NCI-H2081 treated with DMSO at 0.1 percent for 48 hours (cell line): ENCODE measurements at places on chromosomes 2 and 18.

- peak; percentile 15 for DNase-seq
These were observed 18.3 kb upstream of the ARHGAP15 start for GRCh38 chr2:143110758-143111428.

- DNase-seq: no peak
These were observed 374.7 kb downstream of the LNPK start for GRCh38 chr2:175627405-175627804.

DNA sequence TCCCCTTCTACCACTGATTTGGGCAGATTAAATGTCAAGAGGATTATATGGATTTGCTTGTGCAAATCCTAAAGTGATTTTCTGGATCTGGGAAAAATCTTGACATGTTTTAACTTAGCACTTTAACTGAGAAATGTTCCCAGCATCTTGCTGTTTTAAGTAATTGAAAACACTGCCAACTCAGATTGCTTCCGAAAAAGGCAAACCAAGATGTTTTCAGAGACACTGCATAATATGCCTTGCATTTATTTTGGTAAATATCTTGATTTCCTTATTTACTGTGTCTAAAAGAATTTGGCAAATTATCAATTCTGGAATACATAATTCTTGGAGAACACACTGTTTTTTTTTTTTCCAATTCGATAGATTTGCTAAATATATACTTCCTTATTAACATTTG lies 385.0 kb upstream of the FAM98A start:
- no peak for DNase-seq

- no peak for DNase-seq
These were observed 10.0 kb downstream of the FAP start for GRCh38 chr2:162233197-162233596.

DNA sequence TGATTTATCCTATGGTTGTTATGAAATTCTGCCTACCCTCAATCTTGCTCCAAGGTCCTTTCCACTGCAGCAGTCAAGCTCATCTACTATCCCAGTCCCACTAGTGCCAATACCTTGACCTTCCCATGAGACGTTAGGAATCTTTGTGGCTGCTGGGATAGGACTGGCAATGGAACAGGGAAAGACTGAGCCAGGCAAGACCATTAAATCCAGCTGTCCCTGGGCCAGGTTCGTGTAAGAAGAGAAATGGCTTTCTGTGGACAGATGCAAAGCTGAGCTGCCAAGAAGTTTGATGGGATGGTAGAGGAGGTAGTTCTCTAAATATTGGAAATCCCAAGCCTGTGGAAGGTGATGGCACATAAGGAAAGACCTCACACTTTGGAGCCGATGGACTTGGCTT lies 50.1 kb upstream of the TMEM17 start:
- no peak for DNase-seq

GRCh38 chr2:38728694-38729093 lies 22.5 kb downstream of the SRSF7 start:
- DNase-seq: no peak

DNA sequence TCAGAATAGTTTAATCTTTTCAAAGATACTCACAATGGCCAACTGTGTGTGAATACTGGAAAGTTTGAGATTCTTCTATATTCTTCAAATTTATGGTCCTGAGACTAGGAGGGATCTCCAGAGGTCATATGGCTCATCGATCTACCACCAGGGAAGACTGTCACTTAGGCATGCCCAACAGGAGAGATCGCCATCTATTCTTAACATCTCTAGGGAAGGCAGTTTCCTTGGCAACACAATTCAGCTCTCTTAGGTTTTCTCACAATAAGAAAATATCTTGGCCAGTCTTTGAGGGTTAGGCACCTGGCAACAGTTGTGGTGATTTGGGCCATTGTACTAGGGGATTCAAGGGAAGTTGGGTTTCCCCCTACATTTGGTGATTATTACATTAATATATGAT lies 107.2 kb downstream of the GALNT3 start:
- no peak for DNase-seq

DNA sequence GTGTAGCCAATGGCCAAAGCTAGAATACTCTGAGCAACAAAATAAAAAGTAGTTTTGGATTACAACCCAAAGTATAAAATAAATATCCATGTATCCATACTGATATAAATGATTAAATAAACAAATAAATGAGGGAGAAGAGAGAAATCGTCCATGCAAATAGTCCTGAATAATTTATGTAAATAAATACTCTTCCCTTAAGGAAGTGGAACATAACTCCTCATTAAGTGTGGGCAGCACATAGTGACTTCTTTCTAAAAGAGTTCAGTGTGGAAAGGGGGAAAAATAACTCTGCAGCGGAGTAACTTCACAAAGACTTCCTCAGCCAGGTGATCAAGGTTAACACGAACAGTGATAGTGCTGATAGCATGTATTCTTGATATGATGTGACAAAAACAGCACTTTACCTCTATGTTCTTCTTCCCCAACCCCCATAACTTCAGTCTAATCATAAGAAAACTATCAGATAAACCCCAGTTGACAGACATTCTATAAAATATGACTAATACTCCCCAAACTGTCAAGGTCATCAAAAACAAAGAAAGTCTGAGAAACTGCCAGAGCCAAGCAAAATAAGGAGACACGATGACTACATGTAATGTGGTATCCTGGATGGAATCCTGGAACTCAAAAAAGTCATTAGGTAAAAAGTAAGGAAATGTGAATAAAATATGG lies 30.7 kb downstream of the METTL8 start:
- no peak for DNase-seq

GRCh38 chr2:172381275-172382027 lies 45.9 kb upstream of the ITGA6 start:
- DNase-seq: no peak
